ENCODE measurements at places on chromosomes 13 and 19.
A peak's percentile ranks its signal among the peaks of the same experiment; 100 is the strongest.

- DNase-seq, result no peak
Observed at GRCh38 chr13:25281193-25281934, 5.9 kb downstream of the MTMR6 start.

GRCh38 chr13:95420501-95420900, 119.2 kb upstream of the ABCC4 start:
- no peak for DNase-seq

DNA sequence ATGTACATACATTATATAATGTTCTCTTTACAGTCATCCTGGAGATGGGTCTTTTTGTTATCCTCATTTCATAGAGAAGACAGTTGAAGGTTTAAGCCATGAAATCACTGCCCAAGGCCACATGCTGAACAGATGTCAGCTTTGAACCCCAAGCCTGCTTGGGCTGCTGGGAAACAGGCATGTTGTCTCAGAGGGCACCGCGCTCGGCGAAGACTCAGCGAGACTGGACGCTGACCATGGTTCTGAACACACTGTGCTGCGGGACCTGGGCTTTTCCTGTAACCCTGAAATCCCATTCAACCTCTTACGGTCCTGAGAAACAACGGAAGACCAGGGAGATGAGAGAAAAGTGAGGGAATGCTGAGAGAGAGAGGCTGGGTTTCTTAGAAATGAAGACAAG, 27.3 kb downstream of the LRFN3 start:
- peak; percentile 50 for DNase-seq

DNA sequence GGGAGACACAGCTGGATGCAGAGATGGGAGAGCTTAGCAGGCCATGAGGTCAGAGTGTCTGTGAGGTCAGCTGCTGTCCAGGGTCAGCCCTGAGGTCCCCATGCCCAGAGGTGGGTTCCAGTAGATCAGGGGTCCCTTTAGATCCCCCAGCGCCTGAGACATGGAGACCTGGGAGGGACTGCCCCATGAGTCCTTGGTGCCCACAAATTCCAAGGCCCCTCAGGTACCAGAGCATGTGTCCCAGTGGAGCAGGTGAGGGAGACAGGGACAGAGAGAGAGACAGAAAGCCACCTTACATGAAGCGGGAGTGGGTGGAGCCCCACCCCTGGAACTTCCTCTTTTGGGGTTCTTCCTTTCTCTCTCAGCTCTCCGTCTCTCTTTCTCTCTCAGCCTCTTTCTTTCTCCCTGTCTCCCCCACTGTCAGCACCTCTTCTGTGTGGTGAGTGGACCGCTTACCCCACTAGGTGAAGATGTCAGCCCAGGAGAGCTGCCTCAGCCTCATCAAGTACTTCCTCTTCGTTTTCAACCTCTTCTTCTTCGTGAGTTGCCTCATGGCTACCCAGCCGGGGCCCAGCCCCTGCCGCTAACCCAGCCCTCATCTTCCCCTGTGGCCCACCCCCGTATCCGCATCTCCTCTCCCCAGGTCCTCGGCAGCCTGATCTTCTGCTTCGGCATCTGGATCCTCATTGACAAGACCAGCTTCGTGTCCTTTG, at the start of gene CD37:
TSS of gene CD37 (plus strand) at position 336 of the 713 bp plus-strand sequence. CDS start at position 471, 135 bp downstream.
- DNase-seq, result peak; percentile 47

DNA sequence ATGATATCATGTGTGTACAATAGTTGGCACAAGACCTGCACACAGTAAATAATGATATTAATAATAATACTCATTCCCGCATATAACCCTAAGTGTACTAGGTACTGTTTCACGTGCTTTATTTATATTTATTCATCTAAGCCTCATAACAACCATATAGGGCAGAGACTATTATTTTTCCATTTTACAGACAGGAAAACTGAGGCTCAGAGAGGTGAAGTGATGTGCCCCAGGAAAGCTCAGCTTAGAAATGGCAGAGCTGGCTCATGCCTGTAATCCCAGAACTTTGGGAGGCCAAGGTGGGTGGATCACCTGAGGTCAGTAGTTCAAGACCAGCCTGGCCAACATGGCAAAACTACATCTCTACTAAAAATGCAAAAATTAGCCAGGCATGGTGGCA, 13.6 kb downstream of the ACP7 start:
- DNase-seq, result no peak

GRCh38 chr19:13985771-13986347, 20.3 kb downstream of the RFX1 start:
- DNase-seq, result no peak

GRCh38 chr19:3358689-3359014, 7.7 kb upstream of the NFIC start:
- no peak for DNase-seq

DNA sequence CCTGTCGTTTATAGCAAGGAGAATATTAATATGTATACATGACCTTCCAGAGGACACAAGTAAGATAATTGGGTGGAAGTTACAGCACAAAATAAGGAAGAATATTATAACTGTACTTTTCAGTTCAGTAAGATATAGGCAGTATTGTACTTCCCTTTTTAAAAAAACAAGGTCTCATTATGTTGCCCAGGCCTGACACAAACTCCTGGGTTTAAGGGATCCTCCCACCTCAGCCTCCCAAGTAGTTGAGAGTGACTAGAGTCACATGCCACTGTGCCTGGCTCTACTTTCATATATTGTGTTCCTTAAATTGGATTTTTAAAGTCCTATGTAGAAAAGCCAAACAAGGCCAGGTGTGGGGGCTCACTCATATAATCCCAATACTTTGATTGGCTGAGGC, 19.5 kb upstream of the MAB21L1 start:
- DNase-seq, result no peak

DNA sequence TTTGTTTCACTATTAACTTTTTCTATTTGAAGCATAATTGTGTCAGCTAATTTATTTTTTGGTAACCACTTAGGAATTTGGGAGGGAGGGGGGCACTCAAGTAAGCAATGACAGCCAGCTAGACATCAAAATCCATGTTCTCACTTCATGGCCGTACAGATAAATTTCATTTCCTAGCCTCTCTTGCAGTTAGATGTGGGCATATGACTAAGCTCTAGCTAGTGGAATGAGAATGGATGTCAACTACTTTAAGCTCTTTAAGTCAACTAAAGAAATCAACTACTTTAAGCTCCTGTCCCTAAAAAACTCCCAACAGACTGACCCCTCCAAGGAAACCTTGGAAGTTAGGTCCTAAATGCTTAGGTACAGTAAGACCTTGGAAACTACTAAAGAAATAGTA, 92.0 kb downstream of the KCNRG start:
- no peak for DNase-seq

DNA sequence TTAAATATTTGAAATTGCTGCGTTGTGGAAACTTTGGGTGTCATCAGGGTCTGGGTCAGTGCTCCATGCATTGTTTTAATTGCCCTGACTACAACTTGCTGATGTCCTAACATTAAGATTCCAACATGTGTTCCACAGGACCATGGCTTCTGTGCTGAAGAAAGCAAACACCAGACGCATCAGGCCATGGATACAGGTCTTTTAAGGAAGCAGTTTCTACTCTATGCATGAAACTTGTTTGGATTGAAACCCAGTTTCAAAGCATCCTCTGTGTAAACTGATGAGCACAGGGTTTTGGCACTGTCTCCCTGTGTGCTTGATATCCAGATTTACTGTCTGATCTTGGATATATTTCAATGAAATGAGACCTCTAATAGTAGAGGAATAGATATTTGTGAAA, 328.4 kb upstream of the SLC10A2 start:
- no peak for DNase-seq

DNA sequence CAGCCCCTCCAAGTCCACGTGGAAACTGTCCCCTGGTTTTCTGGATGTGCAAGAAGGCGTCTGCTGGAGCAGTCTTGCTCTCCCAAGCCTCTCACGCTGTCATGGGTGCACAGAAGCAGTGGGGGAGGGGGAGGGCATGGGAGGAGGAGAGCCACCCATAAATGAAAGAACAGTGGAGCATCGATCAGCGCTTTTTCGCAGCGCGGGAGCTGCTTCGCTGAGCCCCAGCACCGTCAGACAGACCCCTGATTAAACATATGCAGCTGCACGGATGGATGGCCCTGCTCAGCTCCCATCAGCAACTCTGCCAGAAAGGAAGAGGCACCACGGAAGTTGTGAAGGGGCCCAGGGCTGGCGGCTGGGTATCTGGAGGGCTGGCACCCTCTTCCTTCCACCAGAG, 264.9 kb downstream of the UQCRFS1 start:
- DNase-seq, result no peak

DNA sequence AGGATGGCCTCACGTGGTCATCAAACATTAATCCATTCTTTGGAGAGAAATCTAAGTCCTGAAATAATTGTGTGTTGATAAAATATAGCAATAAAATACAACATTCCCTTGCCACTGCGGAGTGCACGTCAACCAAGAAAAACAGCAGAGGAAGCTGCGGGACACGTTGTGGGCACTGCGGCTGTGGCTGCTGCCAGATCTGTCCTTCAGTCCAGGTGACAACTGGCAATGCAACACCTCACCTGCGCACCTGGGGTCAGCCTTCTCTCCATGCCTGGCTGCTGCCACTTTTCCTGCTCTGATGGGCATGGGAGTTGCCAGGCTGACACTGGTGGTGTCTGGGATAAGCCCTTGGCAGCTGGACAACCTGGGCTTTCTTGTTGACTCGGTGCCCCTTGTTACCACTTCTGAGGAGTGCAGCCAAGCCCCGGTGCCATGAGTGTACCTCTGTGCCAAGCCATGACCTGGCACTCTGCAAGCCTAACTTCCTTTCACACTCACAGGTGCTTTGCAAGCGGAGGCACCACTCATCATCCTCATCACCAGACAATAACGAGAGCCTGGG, 251.6 kb upstream of the TSHZ3 start:
- DNase-seq, result no peak

- DNase-seq, result no peak
Observed at GRCh38 chr13:90943946-90944345, 403.5 kb upstream of the MIR17HG start.

DNA sequence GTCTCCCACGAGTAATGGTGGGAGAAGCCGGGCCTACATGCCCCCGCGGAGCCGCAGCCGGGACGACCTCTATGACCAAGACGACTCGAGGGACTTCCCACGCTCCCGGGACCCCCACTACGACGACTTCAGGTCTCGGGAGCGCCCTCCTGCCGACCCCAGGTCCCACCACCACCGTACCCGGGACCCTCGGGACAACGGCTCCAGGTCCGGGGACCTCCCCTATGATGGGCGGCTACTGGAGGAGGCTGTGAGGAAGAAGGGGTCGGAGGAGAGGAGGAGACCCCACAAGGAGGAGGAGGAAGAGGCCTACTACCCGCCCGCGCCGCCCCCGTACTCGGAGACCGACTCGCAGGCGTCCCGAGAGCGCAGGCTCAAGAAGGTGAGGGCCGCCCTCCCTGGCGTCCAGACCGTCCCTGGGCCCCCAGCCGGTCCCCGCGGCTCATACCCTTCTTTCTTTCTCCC, 1.4 kb upstream of the USF2 start:
- DNase-seq, result peak; percentile 79

DNA sequence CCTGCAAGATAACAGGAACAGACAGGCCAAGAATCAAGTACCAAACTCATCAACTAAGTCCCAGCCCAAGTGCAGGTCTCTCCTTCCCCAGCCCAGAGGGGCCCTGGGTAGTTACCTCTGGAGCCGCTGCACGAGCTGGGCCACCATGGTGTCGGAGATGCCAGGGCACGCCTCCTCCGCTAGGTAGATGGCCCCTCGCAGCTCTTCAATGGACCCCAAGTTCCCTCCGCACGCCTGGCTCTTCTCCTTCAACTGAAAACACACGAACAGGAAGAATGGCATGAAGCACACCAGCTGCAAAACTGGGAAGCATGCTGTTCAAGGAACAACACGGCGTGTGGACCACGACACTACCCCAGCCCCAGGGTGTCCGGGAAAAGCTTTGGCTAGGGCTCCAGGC, 119.9 kb downstream of the STK24 start:
- DNase-seq, result no peak

DNA sequence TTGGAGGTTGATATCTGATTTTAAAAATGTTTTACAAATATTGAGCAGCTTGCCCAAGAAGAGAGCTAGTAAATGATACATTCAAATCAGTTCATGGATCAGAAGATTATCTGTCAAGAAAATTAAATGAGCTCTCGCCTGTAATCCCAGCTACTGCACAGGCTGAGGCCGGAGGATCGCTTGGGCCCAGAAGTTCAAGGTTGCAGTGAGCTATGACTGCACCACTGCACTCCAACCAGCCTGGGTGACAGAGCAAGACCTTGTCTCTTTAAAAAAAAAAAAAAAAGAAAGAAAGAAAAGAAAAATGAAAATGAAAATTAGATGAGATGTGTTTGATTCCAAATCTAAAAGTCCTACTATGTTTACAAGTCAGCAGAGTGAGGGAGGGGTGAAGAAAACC, 2.4 kb downstream of the SPART start:
- DNase-seq, result no peak

- no peak for DNase-seq
Observed at GRCh38 chr19:21691661-21692060, 75.7 kb downstream of the ZNF100 start.

- DNase-seq, result no peak
Observed at GRCh38 chr19:19409631-19410030, 4.2 kb downstream of the GATAD2A start.

DNA sequence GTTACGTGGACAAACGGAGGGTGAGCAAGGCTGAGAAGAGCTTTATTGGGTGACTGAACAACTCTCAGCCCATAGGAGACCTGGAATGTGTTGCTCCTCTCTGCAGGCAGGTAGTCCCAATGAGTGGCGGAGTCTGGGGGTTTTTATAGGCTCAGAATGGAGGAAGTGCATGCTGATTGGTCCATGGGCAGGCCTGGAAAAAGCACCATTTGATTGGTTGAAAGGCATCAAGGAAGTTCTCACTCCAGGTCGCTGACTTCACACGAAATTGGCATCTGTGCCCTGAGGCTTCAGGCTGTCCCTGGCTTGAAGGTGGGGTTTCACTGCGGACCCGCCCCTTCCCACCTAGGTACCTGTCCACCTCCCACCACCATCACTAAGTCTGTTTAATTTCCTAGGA, 65.4 kb downstream of the SPATA13 start:
- no peak for DNase-seq

GRCh38 chr13:60645676-60646075, 248.7 kb downstream of the TDRD3 start:
- DNase-seq, result no peak

- DNase-seq, result no peak
Observed at GRCh38 chr13:35769812-35770211, 293.3 kb upstream of the MAB21L1 start.

GRCh38 chr13:106804991-106805390, 237.1 kb upstream of the ARGLU1 start:
- DNase-seq, result no peak

DNA sequence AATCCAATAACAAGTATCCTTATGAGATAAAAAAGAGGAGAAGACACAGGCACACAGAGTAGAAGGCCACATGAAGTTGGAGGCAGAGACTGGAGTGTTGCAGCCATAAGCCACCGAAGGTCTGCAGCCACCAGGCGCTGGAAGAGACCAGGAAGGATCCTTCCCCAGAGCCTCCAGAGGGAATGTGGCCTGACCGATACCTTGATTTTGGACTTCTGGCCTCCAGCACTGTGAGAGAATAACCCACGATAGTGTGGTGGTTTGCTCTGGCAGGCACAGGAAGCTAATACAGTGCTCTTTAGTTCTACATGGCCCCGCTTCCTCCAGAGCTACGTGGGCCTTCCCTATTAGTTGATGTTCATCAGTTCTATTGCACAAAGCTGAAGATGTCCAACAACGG, 15.3 kb upstream of the SULT2A1 start:
- no peak for DNase-seq
